ENCODE measurements at places on chromosomes 16 and 17. TPM values are rescaled to one million over a fixed set of nuclear protein-coding genes. Genes with fewer than 3 reads are reported as not detected.

GNGT2 gene
- 6.5 TPM for polyA plus RNA-seq

IL34 gene
- 36.5 TPM for polyA plus RNA-seq

TBC1D26 gene
- not detected for polyA plus RNA-seq

DHX8 gene
- 30.9 TPM for polyA plus RNA-seq

SOST gene
- polyA plus RNA-seq = not detected

CCT6B gene
- 2.5 TPM for polyA plus RNA-seq

- no peak for DNase-seq
Measured at GRCh38 chr16:15701975-15702970, 52.2 kb downstream of the NDE1 start.

- DNase-seq = peak; percentile 69
Measured at GRCh38 chr17:77164483-77165091, 23.8 kb downstream of the SEC14L1 start.

DNA sequence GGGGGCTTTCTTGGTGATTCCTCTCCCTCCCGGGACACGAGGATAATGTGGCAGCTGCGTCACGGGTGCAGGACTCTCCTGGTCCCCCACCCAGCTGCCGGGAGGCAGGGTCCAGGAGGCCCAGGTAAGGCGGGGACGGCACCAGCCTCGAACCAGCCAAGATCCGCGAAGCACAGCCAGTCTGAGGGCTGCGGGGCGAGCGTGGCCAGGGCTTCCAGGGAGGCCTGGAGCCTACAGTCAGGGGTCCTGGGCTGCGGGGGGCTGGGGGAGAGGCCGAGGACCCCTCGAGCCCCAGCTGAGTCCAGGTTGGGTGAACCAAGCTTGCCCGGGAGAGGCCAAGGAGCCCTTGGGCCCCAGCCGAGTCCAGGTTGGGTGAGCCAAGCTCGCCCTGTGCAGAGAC, 10.0 kb downstream of the TPSD1 start:
- no peak for DNase-seq

GRCh38 chr16:15607700-15608396, 35.1 kb downstream of the MARF1 start:
- DNase-seq = peak; percentile 67

- DNase-seq = peak; percentile 76
Measured at GRCh38 chr17:82603981-82604448, 44.2 kb downstream of the WDR45B start.

Measured in adrenal gland (tissue), 19 donors.